ENCODE measurements at places on chromosomes 4 and X.
A peak's percentile ranks its signal among the peaks of the same experiment; 100 is the strongest.

GRCh38 chr4:77827343-77827742, 8.2 kb upstream of the CNOT6L start:
- DNase-seq, result no peak

GRCh38 chrX:70525733-70526132, 81.1 kb downstream of the DLG3 start:
- no peak for DNase-seq

DNA sequence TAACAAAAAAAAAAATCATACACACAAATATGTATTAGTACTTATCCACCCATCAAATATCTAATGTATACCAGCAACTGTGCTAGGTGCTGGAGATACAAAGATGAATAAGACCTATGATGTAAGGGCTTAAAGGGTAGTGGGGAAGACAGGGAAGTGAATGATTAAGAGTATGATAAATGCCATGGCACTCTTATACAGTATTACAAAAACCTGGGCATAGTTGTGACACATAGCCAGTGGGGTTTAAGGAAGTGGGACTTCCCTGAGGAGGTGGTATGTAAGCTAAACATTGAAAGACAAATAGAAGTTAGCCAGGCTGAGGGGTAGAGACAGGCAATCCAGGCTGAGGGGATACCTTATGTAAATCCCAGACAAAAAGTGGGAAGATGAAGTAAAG, 23.5 kb downstream of the CHM start:
- DNase-seq, result no peak

DNA sequence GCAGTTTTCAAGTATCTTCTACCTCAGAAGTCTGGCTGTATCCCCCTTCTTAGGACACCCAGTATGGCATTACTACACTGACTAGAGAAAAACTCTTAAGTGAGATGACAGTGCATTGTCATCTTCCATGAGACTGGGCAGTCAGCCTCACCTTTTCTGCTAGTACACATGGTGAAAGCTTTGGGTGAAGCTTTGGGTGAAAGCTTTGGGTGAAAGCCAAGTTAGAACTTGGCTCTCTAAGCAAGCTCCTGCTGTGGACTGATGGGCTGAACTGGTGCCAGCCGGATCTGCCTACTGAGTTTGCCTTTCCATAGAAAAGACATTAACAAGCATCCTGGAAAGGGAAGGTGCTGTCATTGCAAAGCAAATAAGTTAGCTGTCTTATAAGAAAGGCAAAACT, 8.8 kb downstream of the EPHA5 start:
- DNase-seq, result no peak

DNA sequence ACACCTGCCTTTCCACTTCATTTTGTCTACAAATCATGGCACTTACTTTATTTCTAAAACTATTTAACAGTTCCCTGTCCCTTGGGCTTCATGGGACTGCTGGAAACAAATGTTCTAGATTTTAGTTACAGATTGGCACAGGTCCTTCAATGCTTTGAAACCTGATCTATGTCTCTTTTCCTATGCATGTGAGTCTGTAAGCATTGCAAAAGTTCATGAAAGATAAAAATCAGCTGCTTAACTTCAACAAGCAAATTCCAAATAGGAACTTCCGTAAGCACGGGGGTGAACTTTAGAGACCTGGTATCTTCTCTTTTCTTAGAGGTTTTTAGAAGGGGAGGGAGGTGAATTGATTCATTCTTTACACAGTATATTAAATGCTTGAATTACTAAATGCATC, 9.5 kb downstream of the LGI2 start:
- DNase-seq, result no peak

- DNase-seq, result no peak
Observed at GRCh38 chr4:123976819-123977218, 580.2 kb downstream of the SPRY1 start.

DNA sequence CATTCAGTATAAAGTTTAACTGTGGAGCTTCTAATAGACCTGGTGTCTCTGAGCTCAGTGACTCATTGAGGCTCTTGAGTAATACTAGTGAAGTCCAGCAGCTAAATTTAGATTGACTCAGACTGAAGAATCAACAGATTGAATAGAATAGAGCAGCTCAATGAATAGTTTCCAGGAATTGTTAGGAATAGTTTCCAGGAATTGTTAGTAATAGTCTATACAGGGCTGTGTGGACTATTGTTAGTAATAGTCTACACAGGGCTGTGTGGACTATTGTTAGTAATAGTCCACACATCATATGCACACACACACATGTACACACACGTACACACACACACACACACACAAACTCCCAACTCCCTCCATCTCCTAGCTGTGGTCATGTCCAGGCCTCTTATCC, 3.0 kb downstream of the GIMD1 start:
- DNase-seq, result no peak

DNA sequence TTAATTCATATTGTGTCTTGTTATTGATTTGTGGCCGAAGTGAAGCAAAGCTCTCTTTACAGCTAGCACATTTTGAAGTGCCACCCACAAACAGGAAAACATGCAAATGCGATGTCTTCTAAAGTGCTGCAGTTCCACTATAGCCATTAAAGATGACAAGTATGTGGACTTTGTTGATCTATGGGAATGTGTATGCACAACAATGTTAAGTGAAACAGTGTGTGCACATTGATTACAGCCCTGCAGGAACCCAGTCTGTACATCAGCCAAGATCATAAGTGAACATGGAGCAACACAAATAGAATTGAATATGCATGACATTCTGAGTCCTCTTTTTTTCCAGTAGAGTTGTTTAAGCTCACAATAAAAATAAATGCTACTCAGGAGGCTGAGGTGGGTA, 43.0 kb downstream of the TFDP3 start:
- DNase-seq, result no peak

- DNase-seq, result no peak
Observed at GRCh38 chrX:132004728-132005127, 18.4 kb upstream of the STK26 start.

- DNase-seq, result no peak
Observed at GRCh38 chr4:66482186-66482585, 811.9 kb upstream of the EPHA5 start.

- DNase-seq, result no peak
Observed at GRCh38 chr4:7347981-7348380, 86.7 kb downstream of the PSAPL1 start.

DNA sequence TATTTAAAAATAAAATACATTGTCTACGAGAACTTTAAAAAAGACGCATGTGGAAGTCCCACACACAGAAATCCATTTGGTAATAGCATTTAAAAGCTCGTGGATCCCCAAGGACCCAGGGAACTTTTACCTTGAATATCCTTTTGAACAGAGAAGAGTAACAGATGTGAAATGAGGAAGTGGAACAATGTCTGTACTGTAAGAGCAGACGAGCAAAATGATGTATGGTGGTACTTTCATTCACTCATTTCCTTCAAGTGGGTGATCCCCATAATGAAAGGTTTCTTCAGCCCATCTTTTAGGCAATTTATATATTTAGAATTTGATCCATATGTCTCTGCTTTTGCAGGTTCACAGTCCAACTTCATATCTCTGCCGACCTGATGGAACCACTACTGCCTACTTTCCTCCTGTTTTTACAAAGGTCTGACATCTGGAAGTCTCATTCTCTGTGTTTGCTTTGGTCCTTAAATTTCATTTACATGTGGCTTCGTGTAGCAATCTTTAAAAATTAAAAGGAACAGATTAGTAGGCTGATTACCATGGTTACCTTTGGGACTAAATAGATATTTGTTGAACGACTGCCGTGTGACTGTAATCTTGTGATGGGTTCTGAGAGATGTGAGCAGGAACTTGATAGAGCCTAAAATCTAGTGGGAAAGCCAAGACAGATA, 188.4 kb downstream of the PALLD start:
- DNase-seq, result no peak

- DNase-seq, result no peak
Observed at GRCh38 chrX:119638725-119639471, 32.7 kb upstream of the NKRF start.

GRCh38 chr4:145909281-145909715, 29.3 kb downstream of the ZNF827 start:
- DNase-seq, result peak; percentile 66

DNA sequence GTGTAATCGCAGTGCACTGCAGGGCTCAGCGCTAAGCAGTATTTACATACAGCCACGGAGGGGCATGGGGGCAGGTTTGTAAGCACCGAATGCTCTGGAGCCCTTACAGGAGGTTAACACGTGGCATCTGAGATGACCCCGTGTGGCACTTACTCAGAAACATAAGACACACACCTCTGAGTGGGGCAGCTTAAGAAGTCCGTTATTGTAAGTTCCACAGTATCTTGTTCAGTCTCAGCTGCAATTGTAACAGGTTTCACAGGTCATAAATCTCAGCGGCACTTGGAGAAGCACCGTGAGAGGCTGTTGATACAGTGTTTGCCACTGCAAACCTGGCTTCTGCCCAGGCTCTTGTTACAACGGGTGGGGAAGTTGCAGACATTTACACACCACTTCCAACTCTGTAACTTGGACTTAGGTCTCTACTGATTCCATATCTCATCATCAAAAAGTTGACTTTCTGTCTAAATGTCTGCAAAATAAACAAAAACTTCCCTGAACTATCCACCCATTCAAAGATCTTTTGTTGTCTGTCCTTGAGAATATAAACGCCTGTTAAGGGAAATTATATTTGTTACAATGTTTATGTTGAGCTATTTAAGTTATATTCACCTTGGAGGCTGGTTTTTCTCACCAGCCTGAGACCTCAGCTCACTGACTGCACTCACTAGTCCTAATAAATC, 10.3 kb downstream of the CPLX1 start:
- no peak for DNase-seq

- peak; percentile 5 for DNase-seq
Observed at GRCh38 chr4:74093981-74094623, 4.9 kb downstream of the CXCL2 start.

Measured in heart right ventricle (tissue), 16 donors.